Islet precursor cell (in vitro differentiated cells): ENCODE measurements at places on chromosomes 4 and X.

DNA sequence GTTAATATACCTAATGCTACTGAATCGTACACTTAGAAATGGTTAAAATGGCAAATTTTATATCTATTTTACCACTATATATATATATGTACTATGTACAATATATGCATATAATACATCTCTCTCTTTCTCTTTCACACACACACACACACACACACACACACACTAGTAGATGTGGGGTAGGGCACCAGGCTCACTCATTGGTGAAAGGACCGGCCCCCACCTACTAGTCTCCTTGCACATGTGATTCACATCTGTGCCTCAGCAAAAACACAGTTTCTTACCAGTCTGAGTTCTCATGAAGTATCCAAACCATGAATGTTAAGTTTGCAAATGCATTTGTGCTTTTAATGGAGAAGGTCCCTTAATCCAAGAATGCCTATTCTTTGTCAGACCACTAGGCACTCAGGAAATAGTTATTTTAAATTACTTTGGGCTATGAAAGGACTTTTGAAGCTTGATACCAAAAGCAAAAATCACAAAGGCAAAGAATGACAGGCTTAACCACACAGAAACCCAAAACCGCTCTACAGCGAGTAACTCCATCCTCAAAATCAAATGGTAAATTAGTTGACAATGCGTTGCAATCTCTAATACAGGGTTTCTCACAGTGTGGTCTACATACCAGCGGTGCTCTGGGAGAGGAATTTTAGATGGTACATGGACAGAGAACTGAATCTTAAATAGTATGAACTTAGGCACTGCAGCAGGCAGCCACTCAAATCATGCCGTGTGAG is 5.8 kb downstream of the TSC22D3 start:
- no peak for DNase-seq

GRCh38 chr4:124433500-124433899 is 279.0 kb downstream of the ANKRD50 start:
- DNase-seq: no peak

GRCh38 chr4:168655182-168655581 is 158.3 kb downstream of the PALLD start:
- DNase-seq: no peak

DNA sequence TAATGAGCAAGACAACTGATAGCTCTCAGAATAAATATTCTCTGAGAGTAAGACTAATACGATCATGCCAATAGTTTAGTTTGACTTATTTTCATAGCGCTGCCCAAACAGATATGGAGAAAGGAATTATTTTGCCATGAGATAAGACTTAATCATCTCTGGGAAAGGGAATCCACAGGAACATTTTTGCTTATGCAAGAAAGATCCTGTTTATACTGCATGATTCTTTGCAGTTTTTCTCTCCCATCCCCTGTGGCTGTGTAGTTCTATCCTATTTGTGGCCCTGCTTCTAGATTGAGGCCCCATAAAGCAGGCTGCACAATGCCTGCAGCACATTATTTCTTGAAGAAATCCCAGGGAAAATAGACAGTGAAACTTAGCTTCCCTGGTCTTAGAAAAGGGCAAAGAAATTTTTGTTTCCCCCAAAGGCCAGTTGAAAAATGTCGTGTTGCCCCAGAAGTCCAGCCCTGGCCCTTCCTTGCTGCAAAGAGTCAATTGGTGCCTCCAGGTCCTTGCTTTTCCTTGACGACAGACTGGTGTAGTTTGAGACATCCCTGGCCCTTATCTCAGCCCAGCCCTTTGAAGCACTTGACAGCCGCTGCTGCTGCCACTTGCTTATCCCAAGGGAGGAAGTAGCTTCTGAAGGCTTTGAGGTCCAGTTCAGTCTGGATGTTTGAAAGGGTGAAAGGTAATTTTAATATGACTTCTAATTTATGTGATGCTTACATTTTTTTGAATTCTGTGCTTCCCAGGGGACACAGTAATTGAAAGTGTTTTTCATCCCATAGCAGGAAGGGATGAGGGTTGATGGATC is 45.0 kb upstream of the SH3RF1 start:
- DNase-seq: peak; percentile 58

DNA sequence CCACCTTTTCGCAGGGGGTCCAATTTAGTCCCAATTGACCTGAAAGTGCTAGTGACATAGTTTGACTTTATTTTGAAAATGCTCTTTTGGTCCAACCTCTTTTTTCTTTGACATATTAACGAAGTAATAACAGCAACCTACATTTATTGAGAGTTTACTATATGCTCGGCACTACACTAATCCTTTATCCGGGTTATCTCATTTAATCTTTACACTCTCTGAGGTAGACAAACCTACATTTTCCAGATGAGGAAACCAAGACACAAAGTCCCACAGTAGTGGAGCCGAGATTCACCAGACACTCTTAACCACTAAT is 307 bp upstream of the ATRX start:
- DNase-seq: no peak

DNA sequence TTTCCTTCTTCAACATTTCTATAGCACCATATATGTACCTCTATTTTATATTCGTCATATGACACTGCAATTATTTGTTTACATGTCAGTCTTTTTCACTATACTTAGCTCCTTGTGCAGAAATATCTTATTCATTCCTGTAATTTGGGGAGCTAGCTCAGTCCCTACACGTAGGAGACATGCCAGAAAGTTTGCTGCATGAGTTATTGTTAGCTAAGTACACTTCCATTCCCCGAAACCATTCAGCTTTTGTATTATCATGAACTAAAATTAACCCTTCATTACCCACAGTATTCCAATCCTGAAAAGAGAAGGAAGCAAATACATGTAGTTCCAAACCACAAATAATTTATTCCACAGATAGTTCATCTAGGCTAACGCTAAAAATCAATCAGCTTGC is 10.2 kb downstream of the CBR4 start:
- DNase-seq: no peak

- no peak for DNase-seq
Measured at GRCh38 chr4:107853444-107854355, 29.0 kb downstream of the SGMS2 start.

DNA sequence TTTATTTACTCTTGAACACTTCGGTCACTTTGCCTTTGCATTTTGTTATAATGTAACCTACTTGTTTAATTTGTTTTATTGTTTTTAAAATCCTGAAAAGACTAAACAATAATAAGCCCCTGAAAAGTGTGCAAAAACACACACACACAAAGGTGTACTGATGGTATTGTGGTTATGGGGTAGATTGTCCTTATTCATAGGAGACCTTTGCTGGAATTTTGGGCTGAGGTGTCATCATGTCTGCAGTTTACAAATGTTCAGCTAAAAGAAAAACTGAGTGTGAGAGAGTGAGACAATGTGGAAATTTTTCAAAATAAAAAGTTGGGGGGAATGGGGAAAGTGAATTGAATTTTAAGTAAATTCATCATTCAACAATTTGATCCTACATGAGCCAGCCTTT is 174.9 kb downstream of the QDPR start:
- DNase-seq: no peak

- no peak for DNase-seq
Measured at GRCh38 chr4:1396806-1397455, 9.3 kb downstream of the NKX1-1 start.

DNA sequence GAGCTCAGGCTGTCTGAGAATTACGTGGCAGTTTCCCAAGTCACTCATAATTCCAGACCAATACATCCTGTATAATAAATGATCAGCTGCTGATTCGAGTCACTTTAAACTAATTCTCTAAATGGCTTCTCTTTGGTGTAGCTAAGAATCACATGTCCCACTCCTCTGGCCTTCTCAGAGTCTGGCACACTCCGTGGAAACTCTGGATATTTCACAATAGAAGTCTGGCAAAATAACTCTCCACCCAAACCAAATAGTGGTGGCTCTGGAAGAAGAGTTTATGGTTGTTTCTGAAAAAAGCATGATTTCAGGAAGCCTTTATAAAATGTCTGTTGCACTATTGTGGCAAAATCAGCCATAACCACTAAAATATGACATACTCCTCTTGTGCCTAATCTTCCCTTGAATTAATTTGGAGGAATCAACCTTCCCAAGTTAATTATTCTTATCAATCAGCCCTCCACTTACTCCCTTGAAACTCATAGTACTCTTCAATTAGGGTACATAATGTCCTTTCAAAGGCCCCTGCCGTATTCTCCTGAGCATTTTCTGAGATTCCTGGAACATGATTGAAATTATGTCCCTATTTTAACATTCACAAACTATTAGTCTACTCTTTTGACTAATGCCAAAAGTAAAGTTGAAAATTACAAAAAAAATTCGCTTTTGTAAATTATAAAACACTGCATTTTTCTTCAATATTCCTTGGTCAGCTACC is 991.6 kb downstream of the FAT4 start:
- no peak for DNase-seq

GRCh38 chr4:118867311-118868067 is 21.2 kb upstream of the SYNPO2 start:
- DNase-seq: no peak

- no peak for DNase-seq
Measured at GRCh38 chr4:125826801-125827695, 512.3 kb downstream of the FAT4 start.

DNA sequence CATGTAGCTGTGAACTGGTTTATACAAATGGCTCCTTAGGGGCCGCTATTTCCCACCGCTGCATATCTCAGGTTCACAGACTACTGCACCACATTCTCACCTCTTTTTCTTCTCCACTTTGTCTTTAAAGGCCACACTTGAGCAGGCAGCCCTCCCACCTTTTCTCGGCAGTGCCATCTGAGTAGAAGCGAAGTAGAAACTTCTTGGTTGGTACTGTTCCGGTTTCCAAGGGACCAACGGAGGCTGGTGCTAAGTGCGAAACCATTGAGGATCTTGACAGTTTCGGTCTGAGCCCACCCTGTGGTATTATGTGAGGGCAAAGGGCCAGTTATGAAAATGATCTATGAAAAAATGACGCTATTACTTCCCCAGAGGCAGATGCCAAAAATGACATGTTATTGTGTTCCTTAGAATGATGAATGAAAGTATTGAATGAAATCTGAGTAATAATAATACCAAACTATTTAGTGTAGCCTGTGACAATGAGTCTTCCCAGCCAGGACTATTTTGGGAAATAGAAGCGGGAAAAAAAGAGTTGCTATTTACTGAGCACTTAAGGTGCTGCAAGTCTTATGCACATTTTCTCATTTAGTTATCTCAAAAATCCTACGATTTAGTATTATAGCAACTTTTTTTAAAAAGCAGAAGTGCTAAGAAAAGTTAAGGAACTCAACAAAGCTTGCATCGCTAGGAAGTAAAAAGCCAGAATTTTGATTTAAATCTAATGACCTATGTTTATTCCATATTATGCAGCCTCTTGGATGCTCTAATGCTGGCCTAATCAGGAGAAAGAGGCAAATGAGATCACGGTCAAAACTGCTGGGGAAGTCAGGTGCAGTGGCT is 29.6 kb upstream of the CHRNA9 start:
- DNase-seq: no peak

GRCh38 chr4:70288651-70289050 is 46.1 kb upstream of the CABS1 start:
- DNase-seq: no peak

GRCh38 chrX:136353526-136354093 is 52.8 kb downstream of the ADGRG4 start:
- DNase-seq: no peak

DNA sequence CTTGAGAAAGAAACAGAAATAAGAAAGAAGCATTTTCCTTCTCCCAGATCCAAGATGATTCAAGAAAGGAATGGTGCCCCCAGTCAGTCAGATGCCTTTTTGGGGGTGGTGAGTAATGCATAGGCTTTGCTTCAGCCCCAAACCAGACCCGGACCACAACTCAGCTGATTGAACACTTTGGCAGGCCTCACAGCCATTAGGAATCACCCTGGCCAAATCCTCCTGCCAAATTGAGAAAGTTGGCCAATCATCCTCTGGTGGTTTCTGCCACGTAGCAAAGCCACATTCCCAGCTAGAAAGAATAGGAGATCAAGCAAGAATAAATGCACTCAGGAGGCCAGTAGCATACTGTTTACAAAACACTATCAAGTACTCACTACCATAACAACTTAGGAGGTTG is 33.7 kb downstream of the FRMD7 start:
- no peak for DNase-seq

GRCh38 chr4:72846280-72847111 is 223.0 kb downstream of the COX18 start:
- peak; percentile 90 for DNase-seq

DNA sequence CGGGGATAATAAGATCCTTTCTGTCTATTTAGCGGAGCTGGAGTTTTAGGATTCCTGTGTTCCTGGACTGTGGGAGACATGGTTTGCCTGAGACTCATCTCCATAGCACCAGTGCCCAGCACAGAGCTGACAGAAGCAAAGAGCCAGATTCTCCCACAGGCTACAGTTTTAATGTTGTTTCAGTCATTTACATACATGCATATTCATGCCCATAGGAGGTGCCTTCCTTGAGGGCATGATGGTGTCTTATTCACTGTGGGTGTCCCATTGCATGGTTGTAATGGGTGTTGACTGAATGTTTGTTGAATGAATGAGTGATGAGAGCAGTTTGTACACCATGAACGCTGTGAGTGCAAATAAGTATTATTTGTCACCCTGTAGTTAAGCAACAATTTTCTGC is 260.6 kb downstream of the EVC2 start:
- peak; percentile 10 for DNase-seq

DNA sequence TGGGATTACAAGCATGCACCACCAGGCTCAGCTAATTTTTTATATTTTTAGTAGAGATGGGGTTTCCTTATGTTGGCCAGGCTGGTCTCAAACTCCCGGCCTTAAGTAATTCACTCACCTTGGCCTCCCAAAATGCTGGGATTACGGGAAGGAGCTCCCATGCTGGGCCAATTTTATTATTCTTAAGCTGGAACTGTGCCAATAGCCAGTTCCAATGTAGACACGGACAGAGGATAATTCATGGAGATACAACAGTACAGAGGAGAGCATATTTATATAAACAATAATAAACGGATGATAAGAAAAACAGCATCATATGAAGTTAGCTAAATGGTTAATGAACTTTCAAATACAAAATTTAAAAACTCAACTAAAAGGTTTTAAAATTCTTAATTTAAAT is 87.8 kb downstream of the PPA2 start:
- DNase-seq: no peak

DNA sequence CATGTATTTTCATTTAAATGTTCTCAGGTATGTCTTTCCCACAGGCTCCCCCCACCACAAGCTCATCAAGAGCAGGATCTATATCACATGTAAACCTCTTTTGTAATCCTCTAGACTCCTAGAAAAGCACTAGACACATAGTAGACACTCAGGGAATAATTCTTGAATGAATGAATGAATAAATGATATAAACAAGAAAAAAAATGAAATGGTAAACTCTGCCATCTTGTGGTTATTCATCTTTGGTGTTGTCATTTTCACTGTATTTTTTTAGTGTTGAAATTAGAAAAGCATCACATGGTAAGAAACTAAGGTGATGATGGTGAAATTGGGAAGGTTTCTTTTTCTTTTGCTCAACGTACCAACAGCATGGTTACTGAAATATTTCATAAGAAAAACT is 34.2 kb upstream of the C1GALT1C1 start:
- no peak for DNase-seq

GRCh38 chrX:67787196-67787595 is 243.4 kb downstream of the AR start:
- no peak for DNase-seq

GRCh38 chrX:111071542-111072277 is 24.3 kb upstream of the PAK3 start:
- DNase-seq: no peak
